ENCODE measurements at places on chromosomes 5 and 9. TPM values are rescaled to one million over a fixed set of nuclear protein-coding genes. Genes with fewer than 3 reads are reported as not detected.

- peak; percentile 87 for DNase-seq
These were observed 190.4 kb downstream of the EPB41L4A start for GRCh38 chr5:112228667-112229066.

Gene SWI5
- 27.7 TPM for total RNA-seq

GRCh38 chr9:6495466-6495865 is 82.5 kb downstream of the UHRF2 start:
- peak; percentile 11 for DNase-seq

Gene NACC2
- 20.2 TPM for total RNA-seq

DNA sequence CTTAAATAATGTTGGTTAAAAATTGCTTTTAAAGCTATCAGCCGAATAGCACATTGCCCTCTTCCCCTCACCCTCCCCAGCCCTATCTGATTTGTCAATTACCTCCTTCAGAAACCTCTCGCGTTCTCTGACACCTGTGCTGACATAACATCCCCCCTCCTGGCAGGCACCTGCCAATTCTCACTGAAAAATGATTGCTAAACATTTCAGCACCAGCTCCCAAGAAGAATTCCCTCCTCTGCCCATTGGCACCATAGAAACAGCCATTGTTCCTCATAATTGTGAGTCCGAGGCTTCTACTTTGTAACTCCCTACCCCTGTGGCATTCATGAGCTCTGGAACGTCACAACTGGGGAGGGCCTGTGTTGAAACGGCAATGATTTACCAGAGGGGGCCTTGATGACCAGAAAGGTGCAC is 20.2 kb downstream of the CDH6 start:
- no peak for DNase-seq

Gene AKNA
- 10.7 TPM for total RNA-seq

Gene LCNL1
- total RNA-seq, result not detected

Gene RGS7BP
- total RNA-seq, result not detected

Gene C7
- total RNA-seq, result not detected

- DNase-seq, result no peak
These were observed 49.0 kb upstream of the CTXN3 start for GRCh38 chr5:127599847-127600246.

DNA sequence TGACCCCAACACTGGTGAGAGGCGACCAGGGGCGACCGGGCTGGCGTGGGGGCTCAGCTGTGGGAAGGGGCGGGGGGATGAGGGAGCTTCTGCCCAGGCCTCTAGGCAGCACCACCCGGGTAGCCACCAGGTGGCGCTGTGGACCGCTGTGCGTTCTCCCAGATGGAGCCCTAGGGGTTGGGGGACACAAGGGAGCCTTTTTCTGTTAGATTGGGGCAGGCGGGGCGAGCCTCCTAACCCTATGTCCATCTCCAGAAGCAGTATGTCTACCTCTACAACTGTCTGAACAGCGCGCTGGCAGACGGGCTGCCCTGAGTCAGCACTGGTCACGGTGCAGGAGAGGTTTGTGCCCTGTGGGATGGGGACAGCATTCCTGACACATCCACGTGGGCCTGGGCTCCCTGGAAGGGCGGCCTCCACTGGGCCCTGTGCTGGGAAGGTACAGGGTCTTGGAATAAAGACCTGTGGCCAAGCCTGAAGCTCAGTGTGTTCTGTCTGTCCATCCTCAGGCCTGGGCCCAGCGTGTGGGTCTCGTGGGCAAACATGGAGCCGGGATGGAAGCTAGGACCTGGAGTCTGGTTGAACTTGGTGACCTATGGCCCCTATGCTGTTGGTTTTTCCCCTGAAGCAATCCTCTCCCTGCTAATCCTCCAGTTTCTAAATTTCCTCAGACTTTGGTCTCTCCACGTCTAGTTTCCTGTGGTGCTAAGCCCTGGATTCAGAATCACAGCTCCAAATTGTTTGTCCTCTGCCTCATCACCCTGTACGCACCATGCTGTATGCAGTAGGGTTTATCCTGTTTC is 23.1 kb upstream of the SPTLC1 start:
- DNase-seq, result peak; percentile 68

Gene ACSL6
- not detected for total RNA-seq

DNA sequence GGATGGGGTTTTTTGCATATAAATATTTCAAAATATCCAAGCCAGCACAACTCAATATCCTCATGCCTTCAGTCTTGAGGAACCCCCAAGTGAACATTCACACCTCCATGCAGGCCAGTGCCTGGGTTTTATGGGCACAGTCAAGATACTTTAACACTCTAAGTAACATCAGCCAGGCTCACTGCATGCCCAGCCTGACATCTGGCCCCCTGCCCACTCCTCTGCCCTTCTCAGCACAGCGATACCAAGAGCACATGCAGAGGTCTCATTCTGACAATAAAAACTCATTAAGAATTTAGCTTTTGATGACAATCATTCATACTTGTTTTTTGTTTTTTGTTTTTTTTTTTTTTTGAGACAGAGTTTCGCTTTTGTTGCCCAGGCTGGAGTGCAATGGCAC is 250.0 kb downstream of the CWC27 start:
- no peak for DNase-seq

Gene FCN2
- not detected for total RNA-seq

- no peak for DNase-seq
These were observed 86.2 kb upstream of the DHFR start for GRCh38 chr5:80740999-80741398.

DNA sequence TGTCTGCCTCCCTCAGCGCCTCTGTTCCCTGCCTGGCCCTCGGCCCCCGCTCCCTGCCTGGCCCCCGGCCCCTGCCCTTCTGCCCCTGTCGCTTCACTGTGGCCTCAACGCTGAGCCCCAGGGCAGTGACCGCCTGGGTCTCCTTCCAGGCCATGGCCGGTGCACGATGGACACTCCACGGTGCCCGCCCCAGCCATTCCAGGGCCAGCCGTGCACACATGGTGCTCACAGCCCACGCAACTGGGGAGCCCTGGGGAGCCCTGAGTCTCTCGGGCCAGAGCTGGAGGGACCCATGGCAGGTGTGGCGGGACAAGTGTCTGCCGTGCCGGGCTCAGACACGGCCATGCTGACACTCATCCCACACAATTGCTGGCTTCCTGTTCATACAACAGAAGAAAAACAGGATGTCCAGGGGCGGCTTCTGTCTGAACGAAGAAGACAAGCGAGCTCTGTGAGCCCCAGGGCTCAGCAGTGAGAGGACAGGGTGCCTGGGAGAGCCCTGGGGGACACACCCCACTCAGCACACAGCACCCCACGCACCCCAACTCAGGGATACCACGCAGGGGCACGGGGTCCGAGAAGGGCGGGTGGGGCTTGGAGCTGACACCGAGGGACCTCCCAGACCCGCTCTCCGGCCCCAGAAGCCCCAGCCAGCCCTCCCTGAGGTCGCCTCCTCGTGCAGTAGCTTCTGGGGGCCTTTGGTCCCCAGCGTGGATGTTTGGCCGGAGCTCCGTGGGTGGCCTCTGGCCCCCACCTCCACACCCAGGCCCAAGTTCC is 35.7 kb downstream of the EXD3 start:
- DNase-seq, result no peak

Gene FOXD4L5
- total RNA-seq, result 0.52 TPM

DNA sequence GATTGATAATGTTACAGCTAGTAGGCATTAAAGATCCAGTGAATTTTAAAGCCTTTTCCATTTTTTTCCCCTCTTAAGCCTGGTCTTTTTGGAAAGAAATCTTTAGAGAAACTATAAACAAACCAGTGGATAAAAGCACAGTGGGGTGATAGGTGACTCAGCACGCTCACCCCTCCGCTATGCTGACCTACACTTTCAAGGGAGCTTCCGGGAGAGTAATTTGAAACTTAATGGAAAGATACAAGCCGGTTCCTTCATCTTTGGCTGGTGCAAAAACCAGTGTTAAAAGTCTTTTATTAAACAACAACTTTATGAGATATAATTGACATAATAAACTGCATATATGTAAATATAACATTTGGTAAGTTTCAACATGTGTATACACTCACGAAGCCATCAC is 27.0 kb upstream of the ALDOB start:
- DNase-seq, result peak; percentile 40

DNA sequence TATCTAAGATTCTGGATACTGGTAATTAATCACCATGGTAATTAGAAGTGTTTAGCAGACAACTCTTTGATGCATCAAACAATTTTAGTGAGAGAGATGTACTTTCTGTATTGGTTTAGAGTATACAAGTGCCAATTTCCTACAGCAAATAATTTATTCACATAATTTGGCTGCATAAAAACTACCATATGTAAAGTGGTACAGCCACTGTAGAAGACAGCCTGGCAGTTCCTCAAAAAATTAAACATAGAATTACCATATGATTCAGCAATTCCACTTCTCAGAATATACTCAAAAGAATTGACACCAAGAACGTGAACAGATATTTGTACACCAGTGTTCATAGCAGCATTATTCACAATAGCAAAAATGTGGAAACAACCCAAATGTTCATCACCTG is 36.2 kb downstream of the PHAX start:
- DNase-seq, result no peak

Gene IFNA13
- total RNA-seq, result not detected

DNA sequence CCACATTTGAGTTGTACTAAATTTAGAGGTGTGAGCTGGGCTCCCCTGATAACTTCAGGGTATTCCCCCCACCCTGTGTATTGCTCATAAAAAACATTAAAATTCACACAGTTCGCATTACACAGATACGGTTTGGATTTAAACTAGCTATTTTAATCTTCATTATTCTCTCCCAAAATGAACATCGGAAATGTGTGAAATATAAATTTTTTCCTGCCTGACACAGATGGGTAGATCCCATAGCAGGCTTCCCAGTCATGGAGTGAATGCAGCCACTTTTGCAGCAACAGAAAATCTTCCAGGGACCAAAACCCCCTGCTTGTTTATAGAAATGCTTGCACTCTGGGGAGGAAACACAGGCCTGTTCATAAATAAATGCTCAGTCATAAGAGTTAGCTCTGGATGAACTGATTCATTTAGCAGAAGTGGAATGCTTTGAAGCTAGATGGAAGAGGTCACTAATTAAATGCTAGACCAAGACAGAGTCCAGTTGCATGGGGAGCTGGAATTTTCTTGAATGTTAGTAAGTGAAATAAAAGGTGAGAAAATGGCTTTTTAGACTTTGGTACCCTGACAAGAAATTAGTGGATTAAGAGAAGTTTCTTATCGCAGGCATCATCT is 115.6 kb downstream of the PDE8B start:
- DNase-seq, result no peak

Gene HCN1
- total RNA-seq, result not detected

DNA sequence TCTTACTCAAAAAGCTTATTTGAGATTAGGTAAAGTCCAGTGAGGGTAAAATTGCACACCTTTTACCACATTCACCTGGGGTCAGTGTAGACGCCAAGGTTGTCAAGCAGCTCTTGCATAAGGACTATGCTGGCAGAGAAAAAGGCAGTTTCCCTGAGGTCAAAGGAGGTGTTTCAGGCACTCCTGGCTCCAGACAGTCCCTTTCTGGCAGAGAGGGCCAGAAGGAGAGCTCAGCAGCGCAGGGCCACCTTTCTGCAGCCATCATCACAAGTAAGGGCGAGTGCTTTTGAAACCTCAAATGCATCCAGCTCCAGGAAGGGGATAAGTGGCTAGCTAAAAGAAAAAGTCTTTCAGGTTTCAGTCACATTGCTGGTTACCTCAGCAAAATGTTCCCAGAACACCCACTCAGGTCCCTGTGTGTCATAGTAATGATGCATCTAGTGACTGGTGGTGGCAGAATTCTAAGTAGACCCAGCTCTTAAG is 16.7 kb upstream of the IL13 start:
- DNase-seq, result no peak

- DNase-seq, result no peak
These were observed 149.1 kb downstream of the NXNL2 start for GRCh38 chr9:88684046-88684445.

Gene MYMK
- total RNA-seq, result not detected

GRCh38 chr9:114366334-114367128 is 21.3 kb downstream of the AKNA start:
- DNase-seq, result peak; percentile 70

- peak; percentile 49 for DNase-seq
These were observed 926.3 kb upstream of the ARRDC3 start for GRCh38 chr5:92309336-92309991.

DNA sequence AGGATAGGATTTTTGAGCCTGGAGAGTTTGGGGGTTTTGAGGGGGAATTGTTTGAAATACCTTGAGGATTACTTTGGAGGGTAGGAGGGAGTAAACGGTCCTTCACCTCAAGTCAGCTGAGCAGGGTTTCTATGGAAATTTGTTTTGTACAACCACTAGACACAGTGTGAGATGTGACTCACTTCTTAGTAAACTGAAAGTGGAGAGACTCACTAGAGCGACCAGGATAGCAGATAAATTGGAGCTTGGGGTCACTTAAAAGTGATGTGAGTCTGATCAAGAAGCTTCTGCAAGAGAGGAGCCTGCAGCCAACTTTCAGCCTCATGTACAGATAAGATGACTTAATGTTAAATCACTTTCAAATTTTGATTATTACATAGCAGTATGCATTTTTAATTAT is 1945.9 kb upstream of the NUDT12 start:
- DNase-seq, result peak; percentile 24

GRCh38 chr9:76302947-76303550 is 91.2 kb downstream of the RFK start:
- peak; percentile 56 for DNase-seq

GRCh38 chr5:5619546-5619945 is 197.1 kb downstream of the ICE1 start:
- DNase-seq, result no peak

- DNase-seq, result no peak
These were observed 1.1 kb downstream of the RPS23 start for GRCh38 chr5:82276800-82277612.

- DNase-seq, result peak; percentile 65
These were observed 282.9 kb upstream of the ANKRD55 start for GRCh38 chr5:56516035-56516434.

- no peak for DNase-seq
These were observed 388.0 kb upstream of the PIK3R1 start for GRCh38 chr5:67827541-67827940.

DNA sequence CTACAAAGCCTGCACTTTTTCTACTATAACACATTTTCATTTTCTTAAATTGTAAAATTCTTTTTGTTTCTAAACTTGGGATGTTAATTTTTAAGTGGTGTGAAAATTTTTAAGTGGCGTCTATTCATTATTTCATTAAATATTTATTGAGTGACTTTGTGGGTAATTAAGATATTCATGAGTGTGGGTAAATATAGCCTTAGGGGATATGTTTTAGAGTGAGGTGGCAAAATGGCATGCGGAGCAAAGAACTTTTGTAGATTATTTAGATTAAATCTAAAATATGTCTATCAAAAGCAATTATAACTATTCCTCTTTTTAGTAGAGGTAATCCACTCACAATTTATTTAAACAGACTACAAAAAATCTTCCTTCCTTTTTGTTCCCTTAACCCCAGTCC is 188.4 kb downstream of the PCSK1 start:
- DNase-seq, result no peak

DNA sequence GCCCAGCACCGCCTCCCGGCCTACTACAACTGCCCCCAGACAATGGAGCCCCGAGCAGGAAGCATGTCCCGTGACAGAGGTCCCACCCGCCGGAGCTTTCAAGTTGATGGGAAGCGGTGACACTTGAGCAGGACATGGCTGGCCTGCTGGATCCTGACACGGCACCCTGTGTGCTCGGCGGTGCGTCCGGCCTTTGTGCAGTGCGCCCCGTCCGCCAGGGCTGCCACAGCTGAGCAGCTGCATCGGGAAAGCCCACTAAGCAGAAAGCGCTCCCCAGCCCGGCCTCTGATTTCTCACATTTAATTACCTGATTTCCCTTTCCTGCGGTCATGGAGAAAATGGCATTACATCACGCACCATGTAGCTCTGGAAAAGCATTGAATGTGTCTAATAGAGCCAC is 611.9 kb downstream of the IRX1 start:
- DNase-seq, result no peak

- peak; percentile 69 for DNase-seq
These were observed 28.9 kb downstream of the TYRP1 start for GRCh38 chr9:12722131-12722530.

Gene PRSS3
- 1.4 TPM for total RNA-seq

Measured in MCF 10A (cell line).